ENCODE measurements at places on chromosomes 5 and 9.

- no peaks in the 10 kb centered on the region for H3K27me3 ChIP-seq
- no peak overlapping the region for H3K4me3 ChIP-seq
- H3K4me1 ChIP-seq = no peaks in the 10 kb centered on the region
- H3K27ac ChIP-seq = no peak overlapping the region
- H3K36me3 ChIP-seq = no peaks in the 10 kb centered on the region
Observed at GRCh38 chr9:132114102-132114707, 34.5 kb upstream of the MED27 start.

GRCh38 chr5:146042628-146043279 is 62.6 kb downstream of the PLAC8L1 start:
- peaks cover 10% of the 10 kb centered on the region for H3K36me3 ChIP-seq
- H3K27ac ChIP-seq = peak overlapping the region; percentile 52
- peaks cover 20% of the 10 kb centered on the region for H3K4me1 ChIP-seq
- no peaks in the 10 kb centered on the region for H3K27me3 ChIP-seq

DNA sequence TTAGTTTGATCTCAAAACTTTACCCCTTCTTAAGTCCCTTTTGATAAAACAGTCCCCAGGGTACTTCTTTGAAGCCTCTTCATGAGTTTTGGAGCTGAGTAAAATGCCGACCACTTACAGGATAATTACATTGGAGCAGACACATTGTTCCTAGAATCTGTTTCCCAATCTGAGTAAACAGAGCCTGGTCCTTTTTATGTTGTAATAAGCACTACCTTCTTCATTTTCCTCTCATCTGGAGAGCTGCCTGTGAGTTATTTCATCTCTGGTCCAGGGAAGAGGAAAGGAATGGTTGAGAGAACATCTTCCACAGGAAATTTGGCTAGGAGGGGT is 26.3 kb upstream of the GALNT10 start:
- no peak overlapping the region for H3K27ac ChIP-seq
- H3K4me1 ChIP-seq = peaks cover 10% of the 10 kb centered on the region
- no peak overlapping the region for H3K4me3 ChIP-seq
- no peak for DNase-seq

- DNase-seq = no peak
- no peaks in the 10 kb centered on the region for H3K27me3 ChIP-seq
- H3K4me1 ChIP-seq = peaks cover 12% of the 10 kb centered on the region
- no peaks in the 10 kb centered on the region for H3K36me3 ChIP-seq
- H3K27ac ChIP-seq = no peak overlapping the region
- no peak overlapping the region for H3K4me3 ChIP-seq
Observed at GRCh38 chr5:56710826-56711590, 104.3 kb upstream of the MAP3K1 start.

DNA sequence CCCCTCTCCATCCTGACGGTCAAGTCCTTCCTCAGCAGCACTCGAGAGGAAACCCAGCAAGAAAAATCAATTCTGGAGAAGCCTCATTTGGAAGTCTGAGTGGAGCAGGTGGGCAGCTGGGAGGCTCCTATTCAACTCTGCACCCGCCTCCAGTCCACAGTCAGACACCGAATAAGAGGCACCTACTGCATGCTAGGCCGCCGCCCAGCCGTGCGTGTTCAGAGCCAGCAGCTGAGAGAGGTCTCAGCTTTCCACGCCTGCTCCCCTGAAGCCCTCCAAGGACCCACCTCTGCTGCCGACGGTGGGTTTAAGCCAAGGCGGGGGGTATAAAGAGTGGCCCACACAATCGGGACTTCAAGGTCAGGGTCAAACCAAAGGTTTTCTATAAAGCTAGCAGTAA is 41.9 kb downstream of the VAV2 start:
- H3K27me3 ChIP-seq = no peaks in the 10 kb centered on the region
- H3K36me3 ChIP-seq = no peaks in the 10 kb centered on the region
- no peak for DNase-seq
- H3K4me3 ChIP-seq = no peak overlapping the region

DNA sequence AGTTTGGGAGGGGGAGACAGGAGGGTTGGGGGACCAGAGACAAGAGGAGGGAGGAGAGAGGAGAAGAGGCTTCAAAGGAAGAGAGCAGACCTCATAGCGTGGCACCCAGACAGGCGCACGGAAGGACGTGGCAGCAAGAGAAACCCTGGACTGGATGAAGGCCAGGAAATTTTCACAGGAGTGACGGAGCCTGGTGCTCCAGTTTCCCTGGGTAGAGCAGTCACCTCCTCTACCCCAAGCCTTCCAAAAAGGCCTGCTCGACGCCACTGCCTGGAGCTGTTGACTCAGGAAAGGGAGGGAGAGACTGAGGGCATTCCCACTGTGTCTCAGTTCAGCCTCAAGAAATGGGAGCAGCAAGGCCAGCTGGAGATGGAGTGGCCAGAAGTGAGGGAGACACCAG is 19.3 kb downstream of the AK8 start:
- H3K27ac ChIP-seq = no peak overlapping the region
- H3K4me1 ChIP-seq = peaks cover 7% of the 10 kb centered on the region
- no peak overlapping the region for H3K4me3 ChIP-seq
- H3K27me3 ChIP-seq = no peaks in the 10 kb centered on the region
- H3K36me3 ChIP-seq = no peaks in the 10 kb centered on the region
- no peak for DNase-seq

GRCh38 chr5:136679233-136679632 is 313.9 kb upstream of the TRPC7 start:
- no peak overlapping the region for H3K27ac ChIP-seq
- H3K4me3 ChIP-seq = no peak overlapping the region
- no peaks in the 10 kb centered on the region for H3K27me3 ChIP-seq
- no peak for DNase-seq
- H3K4me1 ChIP-seq = peaks cover 7% of the 10 kb centered on the region

DNA sequence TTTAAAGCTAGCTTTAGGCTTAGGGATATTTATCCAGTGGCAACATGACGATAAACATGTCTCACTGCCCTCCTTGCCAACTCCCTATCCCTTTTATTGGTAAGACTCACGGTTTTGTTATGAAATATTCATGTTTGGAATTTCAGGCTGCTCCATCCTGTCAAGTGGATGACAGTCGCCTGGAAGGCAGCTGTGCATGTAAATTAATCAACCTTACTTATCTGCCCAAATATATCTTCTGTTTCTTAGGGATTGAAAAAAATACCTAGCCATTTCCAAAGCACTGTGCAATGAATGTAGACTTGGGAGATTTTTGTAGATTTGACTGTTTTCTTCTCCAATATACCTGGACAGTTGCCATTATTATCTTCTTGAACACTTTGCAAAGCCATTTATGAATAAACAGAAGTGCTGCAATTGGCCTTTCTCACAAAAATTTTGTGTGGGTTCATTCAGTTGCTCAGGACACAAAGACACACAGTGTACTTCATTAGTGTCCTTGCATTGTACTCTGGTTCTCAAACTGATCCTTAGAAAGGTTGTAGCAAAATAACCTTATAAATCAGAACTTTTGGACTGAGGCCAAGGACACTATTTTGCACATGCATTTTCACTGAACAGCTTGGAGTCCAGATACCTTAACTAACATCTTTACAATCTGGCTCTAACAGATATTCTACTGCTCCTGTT is 889.4 kb upstream of the SEMA6A start:
- no peak for DNase-seq
- no peaks in the 10 kb centered on the region for H3K36me3 ChIP-seq
- peaks cover 3% of the 10 kb centered on the region for H3K4me1 ChIP-seq
- no peaks in the 10 kb centered on the region for H3K27me3 ChIP-seq

- H3K36me3 ChIP-seq = no peaks in the 10 kb centered on the region
- no peak overlapping the region for H3K27ac ChIP-seq
- no peaks in the 10 kb centered on the region for H3K4me1 ChIP-seq
- H3K27me3 ChIP-seq = no peaks in the 10 kb centered on the region
- no peak overlapping the region for H3K4me3 ChIP-seq
Observed at GRCh38 chr5:93423300-93423699, 157.7 kb downstream of the NR2F1-AS1 start.

- peaks cover 8% of the 10 kb centered on the region for H3K4me1 ChIP-seq
- peak overlapping the region; percentile 59 for H3K4me3 ChIP-seq
- H3K27ac ChIP-seq = peak overlapping the region; percentile 95
- H3K27me3 ChIP-seq = no peaks in the 10 kb centered on the region
Observed at GRCh38 chr5:87266914-87267573, 639 bp upstream of the RASA1 start.

DNA sequence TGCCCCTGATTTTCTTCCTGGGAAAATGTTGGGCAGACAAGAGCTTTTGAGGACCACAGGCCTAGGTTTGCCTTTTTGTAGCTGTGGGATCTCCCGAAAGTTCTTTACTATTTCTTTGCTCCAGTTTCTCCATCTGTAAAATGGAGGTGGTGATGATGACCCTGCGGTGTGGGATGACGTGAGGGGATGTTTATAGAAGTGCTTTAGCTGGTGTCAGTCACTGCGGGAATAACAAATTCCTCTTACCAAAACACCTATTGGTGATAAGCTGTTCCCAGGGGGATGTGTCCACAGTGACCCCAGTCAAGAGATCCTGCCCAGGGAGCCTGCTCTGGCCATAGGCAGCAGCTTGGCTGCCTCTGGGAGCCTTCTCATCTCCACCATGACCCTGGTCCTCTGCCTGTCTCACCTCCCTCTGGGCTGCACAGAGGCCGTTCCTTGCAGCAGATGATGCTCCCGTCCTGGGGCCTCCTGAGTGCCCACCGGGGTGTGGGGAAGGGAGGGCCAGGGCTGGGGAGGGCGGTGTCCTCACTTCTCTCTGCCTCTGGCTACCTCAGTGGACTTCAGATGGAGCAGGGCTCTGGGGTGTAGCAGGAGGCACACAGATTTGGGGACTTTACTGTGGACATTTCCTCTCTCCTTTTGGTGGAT is 77.2 kb downstream of the COL15A1 start:
- DNase-seq = no peak
- H3K27me3 ChIP-seq = no peaks in the 10 kb centered on the region
- H3K4me1 ChIP-seq = peaks cover 4% of the 10 kb centered on the region
- H3K4me3 ChIP-seq = no peak overlapping the region
- H3K36me3 ChIP-seq = no peaks in the 10 kb centered on the region

DNA sequence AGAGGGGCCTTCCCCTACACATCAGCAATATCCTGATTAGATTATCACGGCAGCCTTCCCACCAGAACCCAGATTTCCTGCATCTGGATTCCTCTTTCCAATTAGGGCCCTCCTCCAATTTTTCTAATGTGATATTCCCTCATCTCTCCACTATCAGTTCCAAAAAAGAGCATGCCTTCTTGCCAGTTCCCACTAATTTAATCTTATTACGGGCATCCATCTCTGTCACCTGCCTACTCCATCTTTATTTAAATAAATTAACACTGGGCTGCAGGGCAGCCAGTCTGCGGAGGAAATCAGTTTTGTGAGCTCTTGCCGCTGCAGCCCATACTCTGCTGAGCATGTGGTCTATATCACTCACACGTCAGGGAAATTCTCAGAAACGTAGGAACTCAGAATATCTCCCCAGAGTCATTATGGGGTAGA is 16.6 kb upstream of the FBP2 start:
- no peak overlapping the region for H3K4me3 ChIP-seq
- no peaks in the 10 kb centered on the region for H3K36me3 ChIP-seq
- no peaks in the 10 kb centered on the region for H3K27me3 ChIP-seq
- peak overlapping the region; percentile 83 for H3K27ac ChIP-seq
- no peak for DNase-seq

DNA sequence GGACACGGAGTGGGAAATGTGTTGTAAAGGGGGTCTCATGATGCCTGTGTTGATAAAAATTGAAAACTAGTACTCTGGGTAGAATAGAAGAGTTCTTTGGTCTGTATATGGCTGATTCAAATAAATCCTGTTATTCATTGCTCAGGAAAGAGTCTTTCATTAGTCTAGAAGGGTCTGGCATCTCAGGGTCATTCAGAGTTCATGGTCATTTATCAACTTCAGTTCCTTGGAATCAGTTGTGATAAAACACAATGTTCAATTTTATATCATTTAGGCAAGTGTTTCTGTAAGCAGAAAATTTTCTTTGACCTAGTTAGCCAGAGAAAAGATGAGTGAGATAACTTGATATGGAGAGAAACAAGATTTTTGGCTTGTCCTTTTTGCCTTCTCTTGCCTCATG is 36.3 kb downstream of the SPATA31D1 start:
- H3K27ac ChIP-seq = no peak overlapping the region
- H3K4me1 ChIP-seq = no peaks in the 10 kb centered on the region
- H3K36me3 ChIP-seq = no peaks in the 10 kb centered on the region
- no peak for DNase-seq

DNA sequence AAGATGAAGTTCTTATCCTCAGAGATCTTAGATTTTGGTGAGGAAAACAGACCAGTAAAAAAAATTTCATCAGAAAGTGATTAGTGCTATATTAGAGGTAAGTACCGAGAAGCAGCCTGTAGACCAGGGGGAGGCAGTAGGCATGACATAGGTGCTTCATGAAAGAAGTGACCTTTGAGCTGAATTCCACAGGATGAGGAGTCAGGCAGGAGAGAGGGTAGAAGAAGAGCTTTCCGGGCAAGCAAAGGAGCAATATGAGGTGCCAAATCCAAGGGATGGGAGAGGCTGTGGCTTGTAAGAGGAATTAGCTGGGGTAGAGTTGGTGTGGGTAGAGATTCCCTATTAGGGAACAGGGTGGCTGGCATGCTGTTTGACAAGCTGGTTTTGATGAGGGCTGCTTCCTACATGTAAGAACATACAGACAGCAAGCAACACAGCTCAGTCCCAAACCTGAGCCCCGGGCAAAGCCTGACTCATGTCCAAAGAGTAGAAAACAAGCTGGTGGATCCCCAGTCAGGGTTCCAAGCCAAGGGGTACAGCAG is 48.4 kb upstream of the PWWP2A start:
- H3K36me3 ChIP-seq = no peaks in the 10 kb centered on the region
- no peaks in the 10 kb centered on the region for H3K27me3 ChIP-seq
- no peak overlapping the region for H3K27ac ChIP-seq
- no peak for DNase-seq
- H3K4me1 ChIP-seq = peaks cover 7% of the 10 kb centered on the region

GRCh38 chr9:121331992-121332685 is 37.9 kb downstream of the STOM start:
- H3K27ac ChIP-seq = peak overlapping the region; percentile 20
- H3K4me3 ChIP-seq = no peak overlapping the region
- no peaks in the 10 kb centered on the region for H3K4me1 ChIP-seq
- H3K27me3 ChIP-seq = no peaks in the 10 kb centered on the region

DNA sequence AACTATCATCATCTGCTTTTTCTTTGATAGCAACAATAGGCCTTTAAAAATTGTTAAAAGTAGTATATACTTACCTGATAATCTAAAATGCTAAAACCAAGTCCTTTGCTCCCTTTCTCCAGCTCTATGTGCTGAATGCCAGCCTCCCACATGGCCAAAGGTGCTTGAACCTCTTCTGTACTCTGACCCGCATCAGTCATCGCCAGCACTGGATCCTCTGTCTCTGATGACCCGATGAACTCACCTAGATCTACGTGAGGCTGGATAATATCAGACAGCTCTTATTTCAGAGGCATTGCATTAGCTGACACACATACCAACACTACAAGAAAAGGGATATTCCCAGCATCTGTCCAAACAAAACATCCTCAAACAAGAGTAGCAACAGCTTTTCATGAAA is 89.5 kb downstream of the MPDZ start:
- DNase-seq = no peak
- H3K27me3 ChIP-seq = no peaks in the 10 kb centered on the region
- H3K36me3 ChIP-seq = no peaks in the 10 kb centered on the region
- no peak overlapping the region for H3K27ac ChIP-seq
- H3K4me1 ChIP-seq = no peaks in the 10 kb centered on the region

DNA sequence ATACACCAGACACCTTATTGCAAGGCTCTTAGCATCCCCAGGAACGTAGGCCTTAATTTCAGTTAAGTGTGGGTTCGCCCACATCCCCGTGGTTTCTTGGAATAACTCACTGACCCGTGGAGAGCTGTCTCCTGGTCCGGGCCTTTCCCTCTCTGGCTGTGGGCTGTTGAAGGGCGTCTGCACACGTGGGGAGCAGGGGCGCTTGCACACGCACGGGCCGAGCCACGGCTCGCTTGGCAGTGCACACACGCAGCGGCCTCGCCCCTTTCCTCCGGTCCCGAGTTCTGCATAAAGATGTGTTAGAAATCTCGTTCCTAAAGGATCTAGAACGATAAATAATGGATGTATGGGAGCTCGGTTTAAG is 141.9 kb downstream of the PBX3 start:
- H3K4me1 ChIP-seq = peaks cover 17% of the 10 kb centered on the region
- DNase-seq = peak; percentile 18
- H3K36me3 ChIP-seq = no peaks in the 10 kb centered on the region
- H3K4me3 ChIP-seq = peak overlapping the region; percentile 63
- peaks cover 6% of the 10 kb centered on the region for H3K27me3 ChIP-seq

Data from hepatocyte (in vitro differentiated cells).